ENCODE measurements at places on chromosomes 2 and 18.
A peak's percentile ranks its signal among the peaks of the same experiment; 100 is the strongest.

GRCh38 chr2:220424561-220424960 is 797.1 kb downstream of the SLC4A3 start:
- DNase-seq = no peak

GRCh38 chr2:60541056-60541651 is 12.3 kb downstream of the BCL11A start:
- DNase-seq = no peak

DNA sequence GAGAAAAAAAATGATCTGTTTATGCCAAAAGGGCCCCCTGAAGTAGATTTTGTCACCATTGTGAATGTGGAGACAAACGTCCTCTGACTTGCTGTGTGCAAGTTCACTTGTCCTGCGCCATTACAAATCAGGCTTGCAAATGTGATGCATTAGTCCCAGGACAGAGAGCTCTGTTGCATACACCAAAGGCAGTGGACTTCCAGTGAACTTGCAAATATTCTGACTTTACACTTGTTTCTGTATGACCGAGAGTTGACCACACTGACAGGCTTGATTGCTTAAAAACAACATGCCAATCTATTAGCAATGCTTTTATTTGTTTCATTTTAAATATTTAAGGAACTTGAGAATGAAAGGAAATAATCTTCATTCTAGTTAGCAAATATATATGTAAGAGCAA is 293.2 kb downstream of the PLCL1 start:
- DNase-seq = no peak

DNA sequence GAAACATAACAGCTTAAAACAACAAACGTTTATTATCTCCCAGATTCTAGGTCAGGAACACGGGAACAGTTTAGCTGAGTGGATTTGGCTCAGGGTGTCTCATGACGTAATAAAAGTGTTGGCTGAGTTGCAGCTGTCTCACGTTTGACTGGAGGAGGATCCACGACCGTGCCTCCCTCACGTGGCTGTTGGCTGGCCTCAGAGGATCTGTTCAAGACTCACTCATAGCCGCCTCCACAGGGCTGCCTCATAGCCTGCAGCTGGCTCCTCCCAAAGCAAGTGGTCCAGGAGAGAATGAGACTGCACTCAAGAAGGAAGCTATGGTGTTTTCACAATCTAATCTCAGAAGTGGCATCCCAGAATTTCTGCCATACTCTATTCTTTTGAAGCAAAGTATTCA is 167.1 kb downstream of the RPRM start:
- no peak for DNase-seq

DNA sequence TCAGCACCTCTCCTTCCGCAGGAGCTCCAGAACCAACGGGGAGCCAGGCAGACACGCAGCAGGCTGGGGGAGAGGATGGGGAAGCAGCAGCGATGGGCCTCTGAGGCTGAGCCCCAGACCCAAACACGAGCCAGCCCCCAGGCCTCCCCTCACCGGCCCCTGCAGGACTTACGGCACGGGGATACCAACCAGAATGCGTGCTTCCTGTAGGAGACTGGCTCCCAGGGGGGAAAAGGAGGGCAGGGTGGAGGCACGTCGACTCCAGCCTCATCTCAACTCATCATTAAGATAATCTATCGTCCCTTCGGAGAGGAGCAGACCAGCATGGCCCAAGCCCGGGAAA is 495.1 kb upstream of the MYT1L start:
- no peak for DNase-seq

DNA sequence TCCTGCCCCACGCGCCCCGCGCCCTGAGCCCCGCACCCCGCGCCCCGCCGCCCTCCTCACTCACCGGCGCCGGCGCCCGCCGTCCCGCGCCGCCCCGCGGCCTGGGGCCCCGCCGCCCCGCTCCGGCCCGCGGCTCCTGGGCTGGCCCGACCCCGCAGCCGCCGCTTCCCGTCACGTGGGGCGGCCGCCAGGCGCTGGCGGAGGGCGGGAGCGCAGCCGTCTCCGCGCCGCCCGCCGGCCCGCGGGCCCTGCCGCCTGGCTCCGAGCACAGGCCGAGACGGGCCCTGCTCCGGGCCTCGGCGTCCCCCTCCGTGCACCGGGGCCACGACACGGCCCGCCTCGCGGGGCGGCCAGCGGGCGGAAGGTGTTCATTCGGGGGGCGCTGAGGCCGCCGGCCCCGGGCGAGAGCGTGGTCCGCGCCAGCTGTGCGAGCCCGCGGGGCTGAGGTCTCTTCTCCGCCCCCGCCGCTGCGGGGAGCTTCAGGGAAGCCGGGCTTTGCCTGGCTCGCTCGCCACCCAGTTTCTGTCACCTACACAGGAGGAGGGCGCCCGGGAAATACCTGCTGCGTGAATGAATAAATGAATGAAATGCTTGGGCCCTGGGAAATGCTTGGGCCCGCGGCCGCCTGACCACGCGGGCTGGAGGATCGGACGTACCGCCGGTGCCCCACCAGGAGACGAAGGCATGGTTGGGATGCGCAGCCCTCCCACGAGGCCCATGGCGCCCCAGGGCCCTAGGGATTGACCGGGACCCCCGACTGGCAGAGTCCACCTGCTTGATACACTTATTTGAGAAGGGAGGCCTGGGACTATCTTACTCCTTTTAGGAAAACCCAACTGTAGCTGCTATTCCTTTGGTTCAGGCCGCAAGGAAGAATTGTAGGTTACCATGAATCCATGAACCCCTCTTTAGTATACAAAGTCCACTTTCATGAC is at the start of gene TGFBRAP1:
Gene TGFBRAP1 (minus strand): TSS at position 175 of the 935 bp plus-strand sequence. CDS start 21,434 bp downstream, outside the sequence.
- DNase-seq = peak; percentile 60

GRCh38 chr2:65404988-65405697 is 27.3 kb downstream of the SPRED2 start:
- DNase-seq = no peak

- DNase-seq = peak; percentile 17
These were observed 171.1 kb downstream of the HDAC4 start for GRCh38 chr2:239229545-239230279.

DNA sequence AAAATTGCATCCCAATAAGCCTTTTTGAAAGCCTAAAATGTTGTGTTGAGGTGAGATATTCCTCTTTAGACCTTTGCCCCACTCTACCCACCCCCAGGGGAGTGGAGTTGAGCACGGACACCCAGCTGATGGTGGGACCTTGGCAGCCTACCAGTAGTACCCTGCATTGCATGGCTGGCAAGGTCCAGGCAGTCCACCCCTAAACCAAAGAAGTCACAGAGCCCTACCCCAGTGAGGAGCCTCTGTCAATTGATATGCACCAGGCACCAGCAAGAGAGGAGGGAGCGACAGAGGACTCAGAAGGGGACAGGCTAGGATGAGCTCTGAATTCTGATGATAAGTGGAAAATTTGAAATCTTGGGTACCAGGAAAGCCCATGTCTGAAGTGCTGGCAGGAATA is 38.6 kb downstream of the MARCO start:
- DNase-seq = no peak

Measured in fibroblast of skin of abdomen (primary cell).